Activated gamma-delta T cell treated with Interleukin-2 at 50 U/mL for 16 hours (primary cell): ENCODE measurements at places on chromosomes 4 and X.

DNA sequence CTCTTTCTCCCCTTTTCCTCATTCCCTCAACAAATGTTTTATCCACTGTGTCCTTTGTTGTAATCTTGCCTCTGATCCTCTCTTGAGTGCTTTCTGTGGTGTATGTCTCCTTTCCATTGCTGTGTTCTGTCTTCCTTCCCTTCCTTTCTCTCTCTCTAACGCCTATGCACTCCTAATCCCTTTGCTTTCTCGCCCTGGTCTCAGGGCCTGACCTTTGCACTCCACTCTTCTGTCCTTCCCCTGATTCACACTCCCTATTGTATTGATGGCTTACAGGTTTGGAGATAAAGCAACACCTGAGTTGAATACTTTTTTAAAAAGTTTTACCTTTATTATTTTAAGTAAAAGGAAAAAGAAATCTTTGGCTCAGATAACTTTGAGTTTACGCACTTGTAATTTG lies 15.6 kb upstream of the SCOC start:
- DNase-seq, result no peak

GRCh38 chrX:129833153-129833990 lies 10.3 kb downstream of the ZDHHC9 start:
- no peak for DNase-seq

DNA sequence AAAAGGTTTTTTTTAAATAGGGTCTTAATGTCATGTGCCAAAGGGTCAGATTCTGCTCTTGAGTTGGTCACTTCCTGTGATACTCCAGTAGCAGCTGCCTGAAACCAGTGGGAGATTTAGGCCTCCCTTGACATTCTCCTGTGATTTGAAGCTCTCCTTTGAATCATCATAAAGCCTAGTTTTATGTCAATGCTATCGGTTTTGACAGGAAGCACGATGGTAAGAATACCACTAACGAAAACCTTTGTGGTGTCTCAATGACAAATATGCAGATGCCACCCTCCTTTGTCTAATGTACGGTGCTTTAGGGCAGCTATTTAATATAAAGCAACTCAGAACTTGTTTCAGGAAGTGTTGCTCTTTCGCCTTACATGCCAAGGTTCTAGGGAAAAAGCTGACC lies 44.2 kb downstream of the CCNI start:
- DNase-seq, result no peak

- DNase-seq, result no peak
These were observed 54.2 kb downstream of the EDNRA start for GRCh38 chr4:147535124-147535523.

DNA sequence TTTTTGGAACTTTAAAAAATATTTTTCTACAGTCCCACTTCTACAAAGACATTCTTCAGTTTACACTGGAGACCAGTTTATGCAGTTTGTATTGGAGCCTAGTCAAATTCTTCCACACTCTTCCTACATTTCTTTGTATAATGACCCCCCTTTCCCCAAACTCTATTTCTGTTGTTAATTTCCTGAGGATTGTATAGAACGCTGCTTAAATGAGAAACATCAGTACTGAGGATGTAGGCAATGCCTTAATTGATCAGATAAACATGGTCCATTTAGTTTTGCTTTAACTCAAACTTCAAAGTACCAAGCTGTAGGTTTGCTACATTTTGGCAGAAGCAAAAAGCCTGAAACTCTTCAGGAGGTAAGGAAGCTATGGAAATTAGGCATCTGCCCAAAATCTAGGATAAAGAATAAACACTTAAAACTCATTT lies 155.5 kb downstream of the SLC7A11 start:
- DNase-seq, result no peak

GRCh38 chr4:175536852-175537453 lies 275.1 kb downstream of the GPM6A start:
- DNase-seq, result no peak

GRCh38 chrX:40050532-40050931 lies 47.2 kb downstream of the BCOR start:
- no peak for DNase-seq

DNA sequence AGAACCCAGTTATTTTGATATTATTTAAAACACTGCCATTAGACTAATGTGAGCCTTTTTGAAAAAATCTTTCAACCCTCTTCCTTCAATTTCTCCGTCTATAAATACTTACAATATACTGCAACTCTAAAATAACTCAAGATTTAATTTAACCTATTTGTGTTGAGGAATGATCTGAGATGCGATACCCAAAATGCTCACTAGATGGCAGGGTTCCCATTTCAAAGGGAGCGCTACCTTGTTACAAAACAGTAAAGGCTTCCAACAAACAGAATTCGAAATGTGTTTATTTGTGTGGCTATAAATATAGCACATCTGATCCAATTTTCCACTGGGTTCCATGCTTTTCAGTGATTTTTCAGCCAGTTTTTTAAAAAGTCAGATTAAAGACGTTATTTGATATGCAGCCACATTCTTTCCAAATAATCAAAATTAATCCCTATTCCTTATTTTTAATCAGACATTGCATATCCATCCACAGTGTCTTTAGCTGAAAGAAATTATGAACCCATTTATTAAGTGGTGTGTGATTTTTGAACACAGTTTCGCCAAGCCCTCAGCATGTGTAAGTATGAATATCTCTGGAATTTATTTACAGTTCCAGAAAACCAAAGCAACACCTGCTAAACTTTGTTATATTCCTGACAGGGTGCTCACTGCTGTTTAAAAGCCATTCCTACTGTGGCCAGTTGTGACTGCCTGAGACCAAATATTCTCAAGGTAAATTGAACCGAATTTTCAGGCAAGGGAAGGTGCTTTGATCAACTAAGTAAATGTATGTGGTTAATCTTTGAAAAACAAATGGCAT lies 668.0 kb upstream of the LCORL start:
- DNase-seq, result peak; percentile 14

DNA sequence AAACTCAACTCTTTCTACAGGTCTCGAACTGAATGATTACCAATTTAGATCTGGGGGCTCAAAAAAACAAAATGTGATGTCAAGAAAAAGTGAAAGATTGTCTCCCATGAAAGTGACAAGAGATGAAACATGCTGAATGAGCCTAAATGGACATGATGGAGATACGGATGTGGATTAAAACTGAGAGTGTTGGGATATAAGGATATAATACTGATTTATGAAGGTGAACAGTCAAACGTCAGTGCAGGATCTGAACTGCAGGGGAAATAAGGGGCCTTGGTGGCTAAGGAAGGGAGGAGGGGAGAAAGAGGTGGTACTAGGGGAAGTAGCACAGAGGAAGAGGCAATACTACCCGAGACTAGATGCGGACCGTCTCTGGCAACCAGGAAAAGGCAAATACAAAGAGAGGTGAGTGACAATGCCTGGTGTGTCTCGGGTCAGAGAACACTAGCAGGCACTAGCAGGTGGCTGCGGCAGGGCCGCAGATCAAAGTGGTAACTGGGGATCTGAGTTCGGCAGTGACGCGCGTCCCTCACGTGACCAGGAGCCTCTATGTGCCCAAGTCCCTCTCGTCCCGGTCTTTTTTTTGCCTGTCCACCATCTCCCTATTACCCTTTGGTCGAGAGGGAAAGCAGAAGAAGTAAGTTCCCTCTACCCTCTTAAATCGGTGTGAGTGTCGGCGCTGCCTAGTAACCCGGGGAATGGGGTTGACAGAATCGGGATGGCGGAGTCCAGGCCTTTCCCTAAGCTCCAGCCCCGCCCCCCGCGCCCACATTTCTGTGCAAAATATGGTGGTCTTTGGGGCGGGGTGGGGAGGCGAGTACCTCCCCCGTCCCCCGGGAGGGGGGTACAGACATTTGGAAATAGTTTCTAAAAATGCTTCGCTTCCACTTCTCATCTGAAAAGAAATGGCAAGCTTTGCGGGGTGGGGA lies at the start of gene TCEAL1:
TSS of gene TCEAL1 (plus strand) at position 590 of the 932 bp plus-strand sequence. CDS start 942 bp downstream, outside the sequence.
- DNase-seq, result peak; percentile 14

DNA sequence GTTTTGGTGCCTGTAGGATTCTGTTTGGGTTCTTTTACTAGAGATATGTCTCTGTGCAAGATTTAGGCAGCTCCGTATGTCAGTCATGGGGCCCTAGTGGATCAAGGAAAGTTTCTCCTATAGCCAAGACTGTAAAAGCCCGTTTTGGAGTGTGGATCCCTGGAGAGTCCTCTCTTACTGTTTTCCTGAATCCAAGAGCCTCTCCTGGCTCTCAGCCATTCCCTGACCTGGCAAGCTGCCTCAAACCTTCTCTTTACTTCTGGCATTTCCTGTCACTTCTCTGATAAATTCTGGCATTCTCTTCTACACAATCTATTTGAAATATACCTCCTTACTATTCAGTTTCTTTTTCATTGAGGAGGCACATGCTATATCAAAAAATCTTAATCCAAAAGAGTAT lies 41.4 kb downstream of the DCAF12L2 start:
- DNase-seq, result no peak

- no peak for DNase-seq
These were observed 93.8 kb upstream of the HELT start for GRCh38 chr4:184924516-184924915.

- DNase-seq, result no peak
These were observed 56.6 kb upstream of the LHFPL1 start for GRCh38 chrX:112736310-112736709.

DNA sequence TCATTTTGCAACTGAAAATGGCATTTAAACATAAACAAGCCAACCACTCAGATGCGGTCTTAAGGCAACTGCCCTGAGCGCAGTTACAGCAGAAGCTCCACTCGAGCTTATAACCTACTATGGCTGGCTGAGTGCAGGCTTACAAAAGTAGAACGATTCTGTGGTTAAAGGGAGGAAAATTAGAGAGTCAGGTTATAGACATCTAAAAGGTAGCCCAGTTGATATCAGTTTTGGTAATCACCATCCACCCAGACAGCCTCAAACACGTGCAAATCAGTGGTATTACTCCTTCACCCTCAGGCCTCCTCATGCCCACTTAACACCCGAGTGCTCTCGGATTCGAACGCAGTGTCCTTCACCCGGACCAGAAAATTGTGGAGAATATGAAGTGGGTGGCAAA lies 3.1 kb downstream of the LEF1 start:
- no peak for DNase-seq

GRCh38 chr4:89528526-89529133 lies 221.0 kb upstream of the GPRIN3 start:
- DNase-seq, result no peak

- DNase-seq, result no peak
These were observed 36.6 kb upstream of the WDR1 start for GRCh38 chr4:10153161-10153560.

DNA sequence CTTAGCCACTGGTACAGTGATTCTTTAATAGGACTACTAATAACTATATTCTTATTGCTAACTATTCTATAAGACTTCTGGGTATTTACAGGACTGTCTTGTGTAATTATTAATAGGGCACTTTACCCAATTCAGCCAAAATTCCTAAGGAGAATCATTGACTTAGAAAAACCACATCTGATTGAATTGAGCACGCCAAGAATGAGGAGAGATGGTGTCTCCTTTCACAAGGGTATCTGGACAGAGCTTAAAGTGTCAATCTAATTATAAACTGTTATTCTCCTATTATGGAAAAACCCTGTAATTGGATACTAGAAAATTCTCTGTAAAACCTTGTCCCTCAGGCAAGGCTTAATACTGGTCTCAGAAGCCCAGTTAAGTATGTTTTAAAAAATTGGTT lies 111.1 kb upstream of the TLL1 start:
- no peak for DNase-seq

GRCh38 chr4:168685136-168685809 lies 188.4 kb downstream of the PALLD start:
- DNase-seq, result no peak

- no peak for DNase-seq
These were observed 23.8 kb downstream of the SSX1 start for GRCh38 chrX:48278958-48279357.

- DNase-seq, result no peak
These were observed 1.1 kb downstream of the POLA1 start for GRCh38 chrX:24694825-24695224.

- no peak for DNase-seq
These were observed 8.6 kb upstream of the CCDC110 start for GRCh38 chr4:185480016-185480732.

GRCh38 chr4:7715271-7716009 lies 224.2 kb downstream of the AFAP1 start:
- no peak for DNase-seq

DNA sequence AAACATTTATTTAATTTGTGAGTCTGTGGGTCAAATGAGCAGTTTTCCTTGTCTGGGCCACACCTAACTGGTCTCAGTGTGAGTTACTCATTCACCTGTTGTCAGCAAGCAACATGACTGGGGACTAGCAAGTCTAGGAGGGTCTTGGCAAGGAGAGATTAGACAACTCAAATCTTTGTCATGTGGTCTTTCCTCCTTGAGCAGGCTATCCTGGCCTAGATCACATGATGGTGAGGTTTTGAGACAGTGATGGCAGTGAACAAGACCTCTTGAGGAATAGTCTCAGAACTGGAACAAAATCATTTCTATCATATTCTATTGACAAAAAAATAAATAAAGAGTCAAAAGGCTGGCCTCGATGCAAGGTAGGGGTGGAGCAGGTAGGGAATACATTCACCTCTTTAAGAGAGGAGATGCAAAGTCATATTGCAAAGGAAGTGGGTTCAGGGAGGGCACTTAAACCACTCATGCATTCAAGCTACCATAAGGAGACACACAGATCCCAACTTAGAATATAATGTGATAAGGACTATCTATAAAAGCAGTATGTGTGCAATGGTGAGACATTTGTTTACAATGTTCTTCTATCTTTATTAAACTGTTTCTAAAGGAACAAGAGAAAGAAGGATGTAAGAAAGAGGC lies 135.7 kb downstream of the ZNF330 start:
- no peak for DNase-seq

DNA sequence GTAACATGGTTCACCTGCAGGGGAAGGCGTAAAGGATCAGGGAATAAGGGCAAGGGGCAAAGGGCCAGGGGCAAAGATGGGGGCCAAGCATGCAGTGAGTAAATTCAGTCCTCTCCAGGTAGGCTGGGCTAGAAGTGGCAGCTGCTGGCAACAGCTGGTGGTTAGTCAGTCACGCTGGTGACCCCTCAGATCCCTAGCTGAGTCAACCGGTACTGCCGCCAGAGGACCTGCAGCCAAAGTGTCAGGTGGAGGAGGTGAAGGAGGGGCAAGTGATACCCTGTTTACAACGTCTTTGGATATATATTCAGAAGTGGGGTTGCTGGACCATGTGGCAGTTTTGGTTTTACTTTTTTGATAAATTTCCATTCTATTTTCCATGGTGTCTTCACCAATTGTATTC lies 24.6 kb upstream of the NAP1L2 start:
- no peak for DNase-seq

- DNase-seq, result no peak
These were observed 160.3 kb upstream of the VEGFC start for GRCh38 chr4:176953021-176953420.

DNA sequence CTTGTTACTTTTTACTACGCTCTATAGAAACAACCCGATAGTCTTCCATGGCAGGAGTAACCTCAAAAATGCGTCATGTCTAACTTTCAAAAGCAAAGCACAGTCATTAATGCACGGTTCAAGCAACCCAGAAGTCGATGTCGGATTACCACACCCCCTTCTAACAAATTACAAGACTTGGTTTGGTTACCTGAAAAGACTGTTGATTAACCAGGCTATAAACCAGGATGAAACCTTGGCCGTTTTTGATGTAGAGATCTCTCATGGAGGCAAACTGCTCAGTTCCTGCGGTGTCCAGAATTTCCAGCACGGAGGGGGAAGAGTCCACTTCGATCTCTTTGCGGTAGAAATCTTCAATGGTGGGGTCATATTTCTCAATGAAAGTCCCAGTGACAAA lies 2.4 kb downstream of the RAP2C start:
- no peak for DNase-seq

- DNase-seq, result no peak
These were observed 1136.6 kb upstream of the PABPC4L start for GRCh38 chr4:135338181-135338580.

GRCh38 chr4:31530555-31530954 lies 810.4 kb downstream of the PCDH7 start:
- no peak for DNase-seq

- no peak for DNase-seq
These were observed 4.0 kb downstream of the IRAK1 start for GRCh38 chrX:154015581-154016264.
